ENCODE measurements at places on chromosomes 7 and 10.

DNA sequence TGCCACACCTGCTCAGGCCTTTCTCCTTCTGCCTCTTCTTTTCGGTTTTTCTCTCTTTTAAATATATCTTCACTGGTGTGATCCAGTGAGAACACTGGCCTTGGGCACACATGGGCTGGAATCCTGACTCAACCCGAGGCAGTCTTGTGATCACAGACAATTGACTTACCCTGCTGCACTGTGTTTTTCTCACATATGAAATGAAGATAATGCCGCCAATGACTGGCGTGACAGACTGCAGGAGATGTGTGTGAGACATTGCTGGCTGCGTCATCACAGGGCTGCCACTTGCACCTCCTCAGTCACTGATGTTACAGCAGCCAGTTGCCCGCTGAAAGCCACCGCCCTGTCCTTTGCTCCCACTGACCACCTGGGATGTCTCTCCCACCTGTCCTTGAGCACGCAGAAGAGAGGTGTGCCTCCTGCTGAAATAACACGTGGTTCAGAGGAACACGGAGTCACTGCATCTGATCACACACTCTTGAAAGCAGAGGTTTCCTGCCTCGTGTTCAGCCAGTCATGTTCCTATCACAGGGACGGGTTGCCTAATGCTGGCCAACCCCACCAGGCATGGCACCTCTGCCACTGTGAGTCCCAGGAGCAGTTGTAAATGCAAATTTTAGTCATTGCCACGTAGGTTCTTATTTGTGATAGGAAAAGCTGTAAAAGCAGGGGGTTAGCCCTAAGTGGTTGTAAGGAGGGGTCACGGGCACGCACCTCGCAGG lies 124.6 kb upstream of the LANCL2 start:
- DNase-seq = no peak

GRCh38 chr10:120085096-120085796 lies 192.7 kb downstream of the SEC23IP start:
- DNase-seq = no peak

DNA sequence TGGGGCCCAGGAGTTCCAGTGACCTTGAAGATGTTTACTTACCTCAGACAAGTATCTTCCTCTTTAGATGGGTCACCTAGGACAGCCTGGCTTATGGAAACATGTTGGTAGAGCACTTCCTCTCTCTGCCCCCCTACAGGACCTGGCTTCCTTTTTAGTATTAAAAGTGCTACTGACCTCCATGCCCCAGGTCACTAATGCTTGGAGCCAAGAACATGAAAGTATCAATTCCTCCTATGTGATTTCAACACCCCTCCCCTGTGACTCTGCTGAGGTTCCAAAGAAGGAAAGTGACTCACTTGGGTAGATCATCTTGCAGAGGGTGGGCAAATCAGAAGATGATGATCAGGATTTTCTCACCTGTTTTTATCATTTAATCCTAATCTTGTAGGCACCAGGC lies 125.3 kb upstream of the CCDC6 start:
- DNase-seq = peak; percentile 24

DNA sequence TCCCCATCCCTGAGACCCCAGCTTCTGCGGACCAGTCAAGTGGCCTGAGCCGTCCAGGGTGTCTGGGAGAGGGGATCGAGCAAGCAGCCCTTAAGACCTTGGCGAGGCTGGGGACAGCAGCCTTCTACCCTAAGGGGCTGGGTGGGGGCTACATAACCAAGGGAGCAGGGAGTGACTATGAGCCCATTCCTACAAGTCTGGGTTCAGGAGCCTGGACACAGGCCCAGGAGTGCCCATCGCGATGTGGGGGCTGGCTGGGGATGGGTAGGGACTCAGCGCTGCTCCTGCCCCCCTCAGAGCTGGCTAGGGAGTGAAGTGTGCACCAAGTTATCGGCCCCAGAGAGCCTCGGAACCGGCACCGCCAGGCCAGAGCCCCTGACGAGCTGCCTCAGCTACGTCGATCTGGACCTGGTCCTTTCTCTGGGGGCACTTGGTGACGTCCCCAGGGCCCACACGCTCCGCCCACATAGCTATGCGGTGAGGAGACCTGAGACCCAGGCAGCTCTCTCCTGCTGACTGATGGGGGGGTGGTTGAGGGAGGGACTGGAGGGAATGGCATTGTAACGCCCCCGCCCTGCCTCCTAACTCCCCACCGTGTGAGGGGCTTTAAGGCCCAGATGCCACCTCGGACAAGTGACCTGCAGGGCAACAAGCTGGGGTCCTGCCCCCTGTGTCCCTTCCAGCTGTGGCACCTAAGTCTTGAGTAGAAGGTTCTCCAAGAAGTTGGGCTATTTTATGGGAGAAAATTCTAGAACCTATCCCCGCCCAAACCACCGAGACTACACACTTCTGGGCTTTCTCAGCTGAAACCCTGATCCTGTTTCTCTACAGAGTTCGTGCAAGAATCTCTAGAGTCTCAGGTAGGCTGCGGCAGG lies 2.5 kb downstream of the SAP25 start:
- DNase-seq = no peak

DNA sequence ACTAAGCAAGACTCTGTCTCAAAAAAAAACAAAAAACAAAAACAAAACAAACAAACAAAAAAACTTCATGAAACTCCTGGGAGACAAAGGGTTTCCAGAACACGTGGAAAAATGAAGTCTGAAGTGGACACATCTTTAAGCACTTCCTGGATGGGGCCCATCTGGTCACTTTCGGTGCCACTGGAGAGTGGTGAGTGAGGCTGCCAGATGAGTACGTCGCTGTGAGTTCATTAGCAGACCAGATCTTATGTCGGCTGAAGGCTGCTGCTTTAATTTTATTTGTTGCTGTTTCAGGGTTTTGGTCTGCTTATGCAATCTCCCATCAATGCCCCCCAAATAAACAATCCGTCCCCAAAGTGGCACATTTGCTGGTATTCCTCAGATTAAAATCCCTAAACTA lies 64.4 kb downstream of the NPTX2 start:
- no peak for DNase-seq

- DNase-seq = no peak
These were observed 67.4 kb downstream of the KIAA1549 start for GRCh38 chr7:138913783-138914182.

- DNase-seq = no peak
These were observed 173.3 kb downstream of the ELFN1 start for GRCh38 chr7:1843271-1843861.

- DNase-seq = no peak
These were observed 197.3 kb downstream of the ETV1 start for GRCh38 chr7:13792208-13792607.

DNA sequence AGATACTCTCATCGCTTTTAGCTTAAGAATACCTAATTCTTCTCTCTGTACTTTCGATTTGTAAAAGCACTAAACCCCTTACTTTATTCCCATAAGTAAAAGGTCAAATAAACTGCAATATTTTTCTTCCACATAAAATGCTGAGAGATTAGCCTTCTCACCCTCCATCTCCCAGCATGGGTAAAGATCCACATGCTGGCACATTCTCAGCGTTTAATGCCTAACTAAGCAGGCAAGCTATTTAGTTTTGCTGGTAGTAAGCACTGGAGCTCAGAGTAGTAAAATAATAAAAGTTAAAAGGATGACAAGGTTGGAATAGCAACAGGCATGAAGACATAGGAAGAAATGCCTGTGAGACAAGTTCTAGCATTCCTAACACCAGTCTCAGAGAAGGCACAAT lies 65.9 kb upstream of the NEBL start:
- no peak for DNase-seq

GRCh38 chr7:24201226-24201625 lies 82.8 kb upstream of the NPY start:
- no peak for DNase-seq

GRCh38 chr7:123792547-123792946 lies 43.7 kb upstream of the WASL start:
- no peak for DNase-seq

DNA sequence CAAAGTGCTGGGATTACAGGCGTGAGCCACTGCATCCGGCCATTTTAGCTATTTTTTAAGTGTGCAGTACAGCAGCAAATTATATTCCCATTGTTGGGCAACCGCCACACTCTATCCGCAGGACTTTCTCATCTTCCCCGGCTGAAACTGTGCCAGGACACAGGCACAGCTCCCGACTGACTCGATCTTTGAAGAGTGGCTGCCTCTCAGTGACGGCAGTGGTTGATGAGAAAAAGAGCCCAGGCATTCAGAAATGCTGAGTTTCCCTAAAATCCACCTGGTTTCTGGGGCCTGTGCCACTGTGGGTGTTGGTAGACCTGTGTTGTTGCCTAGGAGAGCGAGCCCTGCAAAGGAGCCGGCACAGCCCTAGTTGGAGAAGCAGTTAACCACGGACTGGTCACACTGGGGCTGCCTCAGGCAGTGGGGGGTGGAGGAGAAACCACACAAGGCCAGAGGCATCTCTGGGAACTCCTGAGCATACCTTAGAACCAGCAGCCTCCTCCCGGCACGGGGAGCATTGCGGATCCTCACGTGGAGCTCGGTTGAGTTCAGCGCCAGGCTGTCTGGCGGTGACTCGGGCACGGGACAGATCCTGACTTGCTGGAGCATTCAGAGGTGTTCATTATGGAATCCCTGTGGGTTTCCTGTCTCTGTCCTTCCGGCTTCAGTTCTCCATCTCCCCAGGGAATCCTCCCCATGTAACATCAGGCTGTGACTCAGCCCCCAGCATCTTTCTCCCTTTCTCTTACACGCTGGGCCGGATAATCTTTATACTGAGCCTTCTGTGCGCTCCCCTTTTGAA lies 16.2 kb downstream of the PFKFB3 start:
- DNase-seq = no peak

DNA sequence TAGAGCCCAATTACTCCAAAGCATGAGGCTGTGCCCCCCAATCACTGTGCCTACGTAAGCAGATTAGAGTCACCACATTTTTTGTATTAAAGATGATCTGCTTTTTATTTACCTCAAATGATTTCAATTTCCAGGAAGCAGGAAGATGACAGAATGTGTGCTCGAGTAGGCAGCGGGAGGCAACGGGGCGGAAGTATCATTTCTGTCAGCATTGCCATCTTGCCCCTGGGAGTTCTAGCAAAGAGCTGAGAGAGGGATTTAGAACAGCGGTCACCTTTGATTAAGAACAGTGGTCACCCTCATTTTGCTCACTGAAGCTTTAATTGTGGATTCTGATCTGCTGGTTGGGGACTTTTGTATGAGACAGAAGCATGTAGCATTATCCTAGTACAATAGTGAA lies 117.1 kb upstream of the FAM13C start:
- no peak for DNase-seq

- no peak for DNase-seq
These were observed 4.7 kb upstream of the COMTD1 start for GRCh38 chr10:75240329-75241076.

- no peak for DNase-seq
These were observed 14.6 kb downstream of the GSDME start for GRCh38 chr7:24742506-24743162.

DNA sequence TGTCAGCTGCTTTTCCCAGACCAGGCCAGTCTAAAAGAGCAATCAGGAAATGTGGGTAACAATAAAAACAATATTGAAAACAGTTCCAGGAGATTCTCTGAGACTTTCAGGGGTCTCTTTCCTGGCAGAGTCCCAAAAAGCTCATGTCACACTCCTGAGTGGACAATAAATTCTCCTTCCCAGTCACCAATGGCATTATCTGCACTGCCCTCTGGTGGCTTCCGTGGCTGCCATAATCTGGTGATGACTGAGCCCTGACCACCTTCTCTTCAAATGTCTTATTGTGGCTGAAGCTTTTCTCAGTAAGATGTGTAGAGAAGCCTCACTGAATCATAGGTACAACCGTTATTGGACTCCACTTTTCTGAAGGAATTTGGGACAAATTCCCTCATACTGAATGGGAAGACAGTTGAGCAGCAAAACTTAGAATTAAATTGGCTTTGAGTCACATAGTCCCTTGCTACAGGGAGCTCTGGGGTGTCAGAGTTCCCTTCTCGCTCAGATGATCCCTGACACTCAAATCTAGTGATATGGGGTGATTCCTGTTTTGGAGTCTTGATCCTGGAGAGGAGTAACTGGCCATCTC lies 24.4 kb upstream of the ASAH2 start:
- peak; percentile 13 for DNase-seq

DNA sequence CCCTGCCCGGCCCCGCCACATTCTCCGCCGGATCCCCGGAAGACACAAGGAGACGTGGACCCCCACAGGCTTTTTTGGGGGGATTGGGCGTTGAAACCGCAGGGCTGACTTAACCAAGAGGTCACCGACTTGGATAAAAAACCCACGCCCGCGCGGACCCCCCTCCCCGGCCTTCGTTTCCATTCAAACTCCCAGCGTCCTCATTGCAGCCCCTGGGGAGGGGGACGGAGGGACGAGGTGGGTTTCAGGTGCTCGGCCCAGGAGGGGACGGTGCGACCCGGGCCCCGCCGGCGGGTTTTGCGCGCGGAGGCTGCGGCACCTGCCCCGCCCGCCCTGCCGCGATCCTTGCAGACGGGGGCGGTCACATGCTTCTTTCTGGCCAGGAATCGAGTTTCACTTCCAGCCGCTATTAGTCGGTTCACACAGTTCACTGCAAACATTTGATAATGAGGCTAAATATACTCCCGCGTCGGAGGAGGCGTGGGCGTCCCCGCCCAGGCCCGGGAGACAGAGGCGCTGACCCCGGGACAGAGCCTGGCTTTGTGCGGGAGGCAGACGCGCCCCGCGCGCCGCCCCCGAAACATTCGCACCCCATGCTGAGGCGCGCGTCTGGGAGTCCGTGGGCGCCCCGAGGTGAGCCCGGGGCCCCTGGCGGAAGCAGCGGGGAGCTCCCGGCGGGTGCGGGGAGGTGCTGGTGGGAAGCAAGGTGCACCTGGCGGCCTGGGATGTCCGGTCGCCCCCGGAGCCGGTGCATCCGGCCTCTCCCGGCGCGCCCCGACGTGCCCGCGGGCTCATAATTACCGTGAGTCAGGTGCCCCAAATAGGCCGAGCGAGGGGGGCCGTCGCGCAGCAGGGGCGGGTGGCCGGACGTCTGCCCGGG lies 2.7 kb upstream of the PDGFA start:
- peak; percentile 62 for DNase-seq

DNA sequence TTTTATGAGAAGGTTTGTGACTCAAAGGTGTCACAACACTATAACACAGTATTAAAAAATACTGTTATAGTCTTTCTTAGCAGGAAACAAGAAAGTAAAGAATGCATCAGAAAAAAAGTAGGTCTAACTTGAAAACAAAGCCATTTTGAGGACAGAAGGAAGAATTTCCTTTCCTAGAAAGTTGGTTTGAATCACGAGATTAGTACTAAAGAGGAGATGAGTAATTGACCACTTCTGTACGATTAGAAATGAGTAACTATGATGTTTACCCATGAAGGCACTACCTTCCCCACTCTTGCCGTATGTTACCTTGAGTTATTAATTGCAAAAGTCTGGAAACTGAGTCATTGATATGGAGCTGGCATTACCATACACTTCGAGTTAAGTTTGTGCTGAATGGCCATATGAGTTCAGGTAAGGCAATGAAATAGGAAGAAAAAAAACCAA lies 65.2 kb downstream of the FAM185A start:
- DNase-seq = no peak
